ENCODE measurements at places on chromosomes 1 and 21.

- DNase-seq = no peak
Observed at GRCh38 chr1:151520359-151520758, 9.2 kb downstream of the CGN start.

- no peak for DNase-seq
Observed at GRCh38 chr1:193909406-193910082, 723.1 kb upstream of the B3GALT2 start.

GRCh38 chr1:22673486-22674409 is 20.7 kb downstream of the C1QB start:
- no peak for DNase-seq

- no peak for DNase-seq
Observed at GRCh38 chr1:189868021-189868420, 609.6 kb downstream of the BRINP3 start.

- DNase-seq = no peak
Observed at GRCh38 chr21:42117967-42118780, 47.1 kb downstream of the UMODL1 start.

DNA sequence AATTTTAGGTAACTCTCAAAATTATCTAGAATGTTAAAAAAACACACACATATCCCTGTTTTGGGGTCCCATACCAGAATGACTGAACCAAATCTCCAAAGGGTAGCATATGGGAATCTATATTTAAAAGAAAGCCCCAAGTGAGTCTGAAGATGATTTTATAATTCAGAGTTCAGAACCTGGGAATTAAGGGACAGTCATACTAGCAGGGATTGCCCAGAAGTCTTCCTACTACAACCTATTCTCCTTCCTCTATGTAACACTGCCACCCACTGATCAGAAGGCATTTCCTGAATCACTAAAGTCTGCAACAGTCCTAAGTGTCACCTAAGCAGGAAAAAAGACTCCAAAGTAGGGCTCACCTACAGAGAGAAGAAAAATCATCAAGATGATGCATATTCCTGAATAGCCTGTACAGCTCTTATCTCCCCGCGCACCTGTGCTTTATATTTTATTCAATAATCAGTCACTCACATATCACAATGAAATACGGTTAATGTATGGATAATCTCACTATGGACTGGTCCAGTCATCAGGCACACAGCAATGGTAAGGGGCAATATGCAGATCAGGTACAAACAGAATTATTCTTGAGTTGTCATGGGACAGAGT is 4.9 kb downstream of the RGS1 start:
- DNase-seq = no peak

- no peak for DNase-seq
Observed at GRCh38 chr1:4046836-4047461, 146.9 kb upstream of the C1orf174 start.

DNA sequence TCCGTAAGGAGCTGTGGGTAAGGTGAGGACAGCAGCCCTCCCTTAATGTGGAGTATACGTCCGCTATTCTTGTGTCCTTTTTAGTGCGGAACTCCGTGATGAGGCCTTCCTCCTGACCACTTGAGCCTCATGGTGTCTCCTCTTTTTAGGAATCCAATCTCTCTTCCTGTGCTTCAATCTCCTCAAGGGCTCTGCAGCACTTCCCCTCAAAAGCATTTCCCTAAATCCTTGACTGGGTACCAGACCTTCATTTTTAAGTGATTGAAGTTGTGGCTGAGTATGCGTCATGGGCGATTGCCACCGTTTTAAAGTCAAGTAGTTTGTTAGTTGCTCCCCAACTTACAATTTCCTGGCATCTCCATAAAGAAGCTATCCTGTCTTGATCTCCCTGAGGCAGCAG is 62.8 kb downstream of the SAMSN1 start:
- no peak for DNase-seq

GRCh38 chr21:32147041-32147440 is 131.8 kb downstream of the MIS18A start:
- DNase-seq = no peak

GRCh38 chr1:58597996-58598395 is 20.9 kb upstream of the TACSTD2 start:
- no peak for DNase-seq

DNA sequence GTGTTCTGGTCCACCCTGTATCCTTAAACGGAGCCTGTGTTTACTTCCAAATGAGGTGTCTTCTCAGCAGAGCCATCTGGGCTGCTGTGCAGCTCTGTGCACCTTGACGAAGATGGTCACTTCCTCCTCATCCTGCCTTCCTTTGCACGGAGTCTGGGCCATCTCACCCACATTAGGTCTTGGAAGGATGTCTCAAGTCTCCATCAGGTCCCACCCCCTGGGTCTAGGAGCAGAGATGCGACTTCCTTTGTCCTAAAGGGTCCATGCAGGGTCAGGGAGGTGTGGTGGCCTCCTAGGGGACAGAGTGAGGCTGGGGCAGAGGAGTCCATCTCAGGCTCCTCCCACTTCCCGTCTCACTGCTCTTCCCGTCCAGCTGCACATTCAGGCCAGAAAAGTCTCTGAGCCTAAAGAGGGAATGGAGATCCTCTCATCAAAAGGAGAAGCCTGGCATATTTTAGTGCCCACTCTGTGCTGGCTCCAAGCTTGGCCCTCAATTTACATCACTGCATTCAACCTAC is 209.2 kb downstream of the MATN1 start:
- DNase-seq = no peak

DNA sequence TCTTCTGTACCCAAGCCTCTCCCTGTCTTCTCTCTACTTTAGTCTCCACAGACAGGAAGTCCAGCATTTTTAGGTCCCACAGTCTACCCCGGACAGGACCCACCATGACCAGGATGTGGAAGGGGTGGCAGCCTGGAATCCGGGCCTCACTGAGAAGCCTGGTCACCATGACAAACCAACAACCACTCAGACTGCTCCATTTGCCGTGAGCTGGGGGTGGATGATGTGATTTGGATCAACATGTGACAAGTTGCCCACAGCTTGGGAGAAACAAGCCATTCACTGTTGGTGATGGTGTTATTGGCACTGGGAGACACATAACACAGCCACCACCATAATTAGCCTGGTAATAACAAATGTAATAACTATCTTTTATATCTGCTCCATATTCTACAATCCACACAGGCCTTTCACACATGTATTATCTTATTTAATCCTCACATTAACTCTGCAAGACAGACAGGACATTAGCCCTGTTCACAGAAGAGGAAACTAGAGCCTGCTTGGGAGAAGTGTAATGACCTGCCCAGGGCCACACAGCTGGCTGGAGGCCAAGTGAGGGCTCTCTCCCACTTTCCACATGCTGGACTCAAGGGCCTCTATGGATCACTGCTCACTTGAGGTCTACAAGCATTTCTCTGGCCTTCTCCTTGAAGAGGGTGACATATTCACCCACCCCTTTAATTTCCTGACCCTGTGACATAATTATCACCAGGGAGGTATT is 22.9 kb downstream of the MEF2D start:
- no peak for DNase-seq

- DNase-seq = no peak
Observed at GRCh38 chr1:109204484-109204883, 9.2 kb upstream of the SARS1 start.

DNA sequence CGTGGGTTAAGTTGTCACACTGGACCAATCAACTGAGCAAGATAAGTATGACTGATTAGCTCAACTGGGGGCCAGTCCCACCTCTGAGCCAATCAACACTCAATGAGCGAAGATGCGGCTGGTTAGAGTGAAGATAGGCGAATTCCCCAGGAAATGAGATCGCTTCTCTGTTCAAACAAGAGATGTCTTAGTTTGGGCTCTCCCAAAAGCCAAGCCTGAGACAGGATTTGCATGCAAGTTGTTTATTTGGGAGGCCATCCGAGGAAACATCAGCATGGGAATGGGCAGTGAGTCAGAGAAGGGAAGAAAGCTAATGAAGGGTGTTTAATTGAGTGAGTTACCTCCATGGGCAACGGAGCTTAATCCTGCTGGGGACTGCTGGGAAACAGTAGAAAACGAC is 4.9 kb upstream of the GJB5 start:
- no peak for DNase-seq

All from nucleus accumbens (tissue), 56 donors.